Suppressor macrophage treated with lipopolysaccharide for 1 hour (primary cell): ENCODE measurements at places on chromosomes 16 and 17.

DNA sequence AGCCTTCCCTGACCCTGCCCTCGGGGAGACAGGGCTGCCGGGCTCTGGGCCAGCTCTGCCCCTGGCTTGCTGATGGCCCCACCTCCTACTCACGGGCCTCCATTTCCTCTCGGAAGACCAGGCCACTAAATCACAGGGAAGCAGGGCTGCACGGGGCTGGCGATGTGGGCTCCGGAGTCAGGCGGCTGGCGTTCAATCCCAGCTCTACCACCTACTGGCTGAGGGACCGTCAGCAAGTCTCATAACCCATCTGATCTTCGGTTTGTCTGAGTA lies 113.4 kb downstream of the AMFR start:
- no peak for DNase-seq

DNA sequence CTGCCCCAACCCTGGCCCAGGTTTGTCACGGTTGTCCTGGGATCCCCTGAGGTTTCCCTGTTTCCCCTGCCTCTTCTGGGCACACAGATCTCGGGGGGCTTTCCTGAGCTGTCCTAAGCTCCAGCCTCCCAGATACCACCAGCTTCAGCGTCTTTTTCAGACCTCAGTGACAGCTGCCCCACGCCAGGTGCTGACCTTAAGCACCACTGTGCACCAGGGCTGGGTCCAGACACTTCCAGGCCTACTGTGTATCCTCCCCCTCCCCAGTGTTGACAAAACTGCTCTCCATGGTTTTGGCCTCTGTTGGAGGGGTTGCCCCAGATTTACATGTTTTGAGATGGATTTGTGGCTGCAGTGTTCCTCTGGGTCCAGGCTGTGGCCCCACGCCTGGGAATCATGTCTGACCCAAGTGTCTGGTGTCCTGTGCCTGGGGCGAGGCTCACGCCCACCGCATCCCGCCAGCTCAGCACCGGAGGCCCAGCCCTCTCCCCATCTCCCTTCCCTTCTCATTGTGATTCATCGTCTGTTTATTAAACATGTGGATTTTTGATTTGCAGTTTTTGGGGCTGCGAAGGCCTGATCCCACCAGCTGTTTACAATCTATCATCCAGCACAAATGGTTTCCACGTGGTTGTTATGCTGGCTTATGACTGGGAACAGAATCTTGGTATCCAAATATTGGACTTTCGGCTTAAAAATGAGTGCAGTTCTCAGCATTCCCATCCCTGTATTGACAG lies 82.1 kb downstream of the METRNL start:
- DNase-seq, result no peak

DNA sequence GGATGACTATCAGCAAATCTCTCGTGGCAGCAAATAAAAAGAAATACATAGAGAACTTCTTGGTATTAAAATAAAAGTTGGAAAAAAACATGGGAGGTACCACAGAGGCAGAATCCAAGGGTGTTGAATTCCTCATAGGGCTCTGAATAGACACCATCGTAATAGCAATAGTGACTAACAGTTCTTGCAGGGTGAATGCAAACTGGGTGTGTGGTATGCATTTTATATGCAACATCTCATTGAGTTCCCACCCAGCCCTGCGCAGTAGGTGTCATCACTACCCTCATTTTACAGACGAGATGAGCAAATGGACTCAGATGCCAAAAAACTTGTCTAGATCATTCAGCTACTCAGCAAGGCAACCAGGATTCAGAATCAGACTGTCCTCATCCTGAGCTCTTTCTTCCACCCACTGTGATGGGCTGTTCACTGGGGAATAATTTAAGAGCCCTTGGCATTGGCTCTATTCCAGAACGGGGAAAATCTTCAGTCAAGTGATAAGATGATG lies 354.6 kb upstream of the CDH11 start:
- no peak for DNase-seq

DNA sequence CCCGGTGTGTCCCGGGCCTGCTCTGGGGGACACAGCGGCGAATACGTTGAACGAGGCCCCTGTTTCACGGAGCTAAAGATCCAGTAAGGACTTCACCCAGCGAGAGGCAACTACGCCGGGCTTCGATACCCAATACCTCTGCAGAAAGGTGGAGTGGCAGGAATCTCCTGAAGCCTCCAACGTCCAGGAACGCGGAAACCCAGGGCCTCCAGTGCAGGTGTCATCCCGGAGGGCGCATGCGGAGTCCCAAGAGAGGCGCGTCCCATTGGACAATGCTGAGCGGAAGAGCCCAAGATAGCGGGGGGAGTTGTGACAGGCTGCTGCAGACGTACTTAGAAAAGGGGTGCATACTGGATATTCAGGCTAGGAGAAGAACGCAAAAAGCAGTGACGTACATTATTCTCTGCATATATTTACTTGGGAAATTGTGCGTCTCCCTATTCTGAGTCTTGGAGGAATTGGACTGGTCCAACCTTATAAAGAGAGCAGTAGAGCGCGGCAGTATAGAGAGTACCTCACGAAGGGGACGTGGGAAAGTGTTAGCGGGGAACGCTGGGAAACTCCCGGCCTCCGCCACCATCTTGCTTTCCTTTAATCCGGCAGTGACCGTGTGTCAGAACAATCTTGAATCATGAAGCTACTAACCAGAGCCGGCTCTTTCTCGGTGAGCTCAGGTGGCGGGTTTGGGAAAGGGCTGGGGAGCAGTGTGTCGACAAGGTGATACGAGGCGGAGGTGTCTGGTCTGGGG lies at the start of gene UQCRC2:
Gene UQCRC2, plus strand, starts transcription at position 569 of the 748 bp plus-strand sequence. Its CDS starts 63 bp downstream, at position 632.
- DNase-seq, result peak; percentile 95

- no peak for DNase-seq
Observed at GRCh38 chr17:76922967-76923366, 54.8 kb downstream of the MGAT5B start.

DNA sequence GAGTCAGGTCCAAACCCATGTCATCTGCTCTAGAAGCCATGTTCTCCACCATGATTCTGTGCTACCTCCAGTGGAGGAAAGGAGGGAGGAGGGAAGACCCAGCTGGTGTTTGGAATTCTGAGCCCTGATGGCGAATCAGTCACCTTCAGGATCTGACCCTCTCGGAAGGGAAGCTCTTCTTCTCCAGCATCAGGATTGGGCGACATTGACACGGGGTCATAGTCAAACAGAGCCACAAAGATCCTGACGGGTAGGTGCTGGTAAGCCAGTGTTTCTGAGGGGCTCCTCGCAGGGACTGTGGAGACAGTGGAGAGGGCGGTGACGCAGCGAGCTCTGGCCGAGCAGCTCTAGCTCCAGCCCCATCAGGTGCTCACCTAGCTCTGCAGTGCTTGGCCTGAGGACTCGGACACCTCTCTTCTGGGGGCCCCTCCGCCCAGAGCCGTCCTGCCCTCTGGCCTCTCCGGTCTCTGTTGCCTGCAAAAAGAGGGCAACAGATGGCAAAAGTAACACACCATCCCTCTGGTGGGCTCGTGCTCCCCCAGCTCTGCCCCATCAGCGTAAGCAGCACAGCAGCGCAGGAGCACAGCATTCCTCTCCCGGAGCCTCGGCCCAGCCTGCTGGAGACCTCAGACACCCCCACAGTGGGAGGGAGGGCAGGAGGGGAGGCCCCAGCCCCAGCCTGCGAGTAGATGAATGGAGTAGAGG lies 21.0 kb downstream of the TSPOAP1 start:
- no peak for DNase-seq

DNA sequence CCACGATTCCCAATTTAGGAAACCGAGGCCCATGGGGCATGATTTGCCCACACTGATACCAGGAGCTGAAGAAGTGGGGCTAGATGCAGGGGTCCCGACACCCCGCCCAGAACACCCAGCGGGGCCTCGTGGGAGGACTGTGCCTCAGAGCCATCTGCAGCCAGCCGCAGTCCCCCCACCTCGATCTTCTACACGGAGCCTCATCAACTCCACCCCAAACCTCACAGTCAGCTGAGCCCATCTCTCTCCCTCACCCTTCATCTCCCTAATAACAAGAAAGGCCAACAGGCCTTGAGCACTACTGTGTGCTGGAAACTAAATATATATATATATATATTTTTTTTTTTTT lies 4.2 kb downstream of the ITGAE start:
- no peak for DNase-seq

GRCh38 chr17:63702721-63703015 lies 2.7 kb upstream of the LIMD2 start:
- DNase-seq, result no peak

DNA sequence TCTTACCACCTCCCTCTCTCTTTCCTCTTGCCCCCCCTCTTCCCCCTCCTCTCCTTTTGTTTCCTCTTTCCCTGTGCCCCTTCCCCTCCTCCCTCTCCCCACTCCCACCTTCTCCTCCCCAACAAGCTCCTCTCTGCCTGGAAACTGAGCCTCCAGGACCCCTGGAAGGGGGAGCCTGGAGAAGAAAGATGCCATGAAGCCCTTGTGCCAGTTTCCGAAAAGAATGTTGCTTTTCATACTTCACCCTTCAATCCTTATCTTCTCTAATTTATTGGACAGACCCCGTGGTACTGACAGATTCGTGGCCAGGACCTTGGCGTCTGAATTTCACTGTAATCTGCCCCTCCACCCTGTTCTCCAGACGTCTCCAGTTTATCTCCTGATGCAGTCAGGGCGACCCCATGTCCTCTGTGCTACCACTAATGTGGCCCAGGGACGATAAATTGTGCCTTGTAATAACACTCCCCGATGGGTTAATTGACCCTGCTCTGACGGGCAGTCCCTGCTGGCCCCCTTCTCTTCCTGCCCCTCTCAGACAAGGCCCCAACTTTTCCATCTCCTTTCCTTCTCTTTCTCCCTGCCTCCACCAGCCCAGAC lies 138.4 kb upstream of the GSE1 start:
- no peak for DNase-seq

DNA sequence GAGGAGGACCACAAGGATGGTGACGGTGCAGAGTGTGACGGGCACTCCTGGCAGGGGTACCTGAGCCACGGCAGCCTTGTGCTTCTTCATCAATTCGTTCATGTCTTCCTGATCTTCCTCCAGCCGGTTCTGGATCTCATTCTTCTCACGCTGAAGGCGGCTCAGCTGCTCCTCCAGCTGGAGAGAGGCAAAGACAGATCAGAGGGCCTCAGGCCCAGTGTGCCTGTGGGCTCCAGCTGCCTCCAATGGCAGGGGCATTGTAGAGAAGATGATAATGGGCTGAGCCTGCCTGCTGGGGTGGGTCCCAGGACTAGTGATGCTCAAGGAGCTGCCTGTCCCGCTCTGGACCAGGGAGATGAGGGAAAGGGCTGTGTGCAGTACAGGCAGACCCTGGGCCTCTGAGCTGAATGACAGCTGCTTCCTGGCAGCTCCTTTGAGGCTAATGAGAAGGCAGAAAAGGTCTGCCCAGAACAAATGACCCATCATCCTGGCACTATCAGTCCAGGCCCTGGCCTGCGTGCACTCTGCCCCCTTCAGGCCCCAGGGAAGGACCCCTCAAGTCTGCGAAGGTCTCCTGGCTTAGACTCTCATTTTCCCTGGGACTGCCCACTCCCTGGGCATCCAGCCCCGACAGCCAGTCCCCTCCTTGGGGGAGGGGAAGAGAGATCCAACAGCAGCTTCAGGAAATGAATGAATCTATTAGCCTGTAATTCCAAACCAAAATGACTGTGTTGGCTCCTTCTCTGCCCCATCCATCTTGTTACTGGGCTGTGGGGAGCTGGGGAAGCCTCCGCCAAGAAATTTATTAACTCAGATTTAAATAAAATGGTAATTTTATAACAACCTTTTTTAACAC lies 48.0 kb downstream of the PIPOX start:
- DNase-seq, result no peak

GRCh38 chr17:67800495-67800928 lies 24.8 kb upstream of the BPTF start:
- peak; percentile 80 for DNase-seq

DNA sequence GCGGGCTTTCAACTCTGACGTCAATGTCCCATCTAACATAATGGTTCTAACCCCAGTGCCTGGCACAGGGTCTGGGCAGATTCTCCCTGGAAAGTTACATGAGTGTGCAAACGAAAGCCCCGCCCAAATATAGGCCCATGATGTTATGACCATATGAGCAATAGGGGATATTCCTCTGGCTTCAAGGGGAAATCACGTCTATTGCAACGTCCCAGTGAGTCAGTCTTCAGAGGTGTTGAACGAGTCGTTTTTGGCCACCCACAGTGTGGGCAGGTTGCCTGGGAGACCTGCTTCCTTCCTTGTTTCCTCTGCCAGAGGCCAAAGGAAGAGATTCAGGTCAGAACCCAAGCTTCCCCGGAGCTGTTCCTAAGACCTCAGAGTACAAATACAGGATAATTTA lies 30.3 kb downstream of the PIK3R5 start:
- peak; percentile 95 for DNase-seq

DNA sequence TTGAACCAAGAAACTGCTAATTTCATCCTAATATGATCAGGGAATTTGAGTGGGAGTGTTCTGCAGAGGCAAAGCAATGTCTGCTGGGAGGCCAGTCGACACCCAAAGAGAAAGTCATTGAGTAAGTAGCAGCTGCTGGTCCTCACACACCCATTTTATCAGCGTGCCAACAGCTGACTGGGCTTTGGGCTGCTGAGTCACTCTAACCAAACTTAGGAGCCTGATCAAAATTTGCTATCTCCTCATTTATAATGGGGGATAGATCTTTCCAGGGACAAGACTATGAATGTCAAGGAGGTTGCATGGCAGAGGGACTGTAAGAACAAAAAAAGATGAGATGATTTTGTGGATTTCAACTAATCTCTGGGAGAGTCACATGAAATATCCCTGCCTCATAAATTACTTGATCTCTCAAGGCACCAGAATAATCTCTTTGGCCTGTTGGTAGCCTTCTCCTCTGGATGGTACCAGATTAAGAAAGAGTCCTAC lies 32.9 kb downstream of the CPSF4L start:
- peak; percentile 74 for DNase-seq
